Bladder microvascular endothelial cell (primary cell): ENCODE measurements at places on chromosomes 4 and X. TPM values are rescaled to one million over a fixed set of nuclear protein-coding genes. Genes with fewer than 3 reads are reported as not detected.

The DUSP9 gene
- under 0.01 and 0.13 TPM in 2 replicates for total RNA-seq

The CHST7 gene
- total RNA-seq = 31.6 and 47.6 TPM in 2 replicates

The CDS1 gene
- total RNA-seq = 0.06 and 0.32 TPM in 2 replicates

The SULT1B1 gene
- total RNA-seq = 1.1 and 1.7 TPM in 2 replicates

The SORCS2 gene
- total RNA-seq = not detected in 2 replicates

The MSN gene
- 244 and 456 TPM in 2 replicates for total RNA-seq

The MAGEB2 gene
- not detected in 2 replicates for total RNA-seq

The SH3RF1 gene
- total RNA-seq = 7.0 and 11.1 TPM in 2 replicates

The SHROOM3 gene
- 0.19 and 0.81 TPM in 2 replicates for total RNA-seq

The NUDT10 gene
- total RNA-seq = 0.13 and 0.16 TPM in 2 replicates

The FHIP1A gene
- 0.13 and 0.16 TPM in 2 replicates for total RNA-seq

The GSX2 gene
- not detected in 2 replicates for total RNA-seq

The SAGE1 gene
- not detected in 2 replicates for total RNA-seq
